ENCODE measurements at places on chromosomes 1 and 21.

GRCh38 chr1:207956986-207957385, 46.1 kb upstream of the CD34 start:
- H3K4me1 ChIP-seq, result no peaks in the 10 kb centered on the region
- no peak overlapping the region for H3K4me3 ChIP-seq
- peaks cover 31% of the 10 kb centered on the region for H3K27me3 ChIP-seq
- DNase-seq, result no peak
- H3K36me3 ChIP-seq, result no peaks in the 10 kb centered on the region

DNA sequence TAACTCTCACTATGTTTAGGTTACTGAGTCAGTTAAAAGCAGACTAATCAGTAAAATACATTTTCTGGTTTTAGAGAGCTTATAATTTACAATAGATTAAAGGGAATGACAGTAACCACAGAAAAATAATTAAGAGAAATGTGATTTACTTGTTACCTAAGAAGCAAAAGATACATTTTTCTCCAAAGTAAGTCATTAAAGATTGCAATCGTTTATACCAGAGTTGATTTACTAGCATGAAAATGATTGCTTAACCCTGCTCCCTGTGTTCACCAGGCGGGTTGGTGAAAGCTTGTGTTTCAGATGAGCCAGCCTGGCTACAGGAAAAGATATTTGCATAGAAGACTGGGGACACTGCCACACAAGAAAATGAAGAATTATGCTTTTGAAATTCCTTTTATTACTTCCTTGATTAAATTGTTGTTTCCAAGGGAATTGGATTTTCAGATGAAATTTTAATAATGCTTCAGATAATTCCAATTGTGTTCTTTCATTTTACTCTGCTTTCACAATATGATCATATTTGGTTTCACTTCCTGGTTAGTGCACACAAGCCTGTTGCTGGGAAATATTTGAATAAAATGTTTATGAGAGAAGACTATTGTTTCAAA, 27.9 kb downstream of the LRRC8B start:
- H3K4me3 ChIP-seq, result no peak overlapping the region
- H3K27ac ChIP-seq, result no peak overlapping the region
- H3K4me1 ChIP-seq, result peaks cover 6% of the 10 kb centered on the region
- DNase-seq, result no peak
- H3K27me3 ChIP-seq, result no peaks in the 10 kb centered on the region

GRCh38 chr21:37792046-37792445, 124.2 kb downstream of the KCNJ6 start:
- no peaks in the 10 kb centered on the region for H3K36me3 ChIP-seq

GRCh38 chr1:64082459-64082858, 121.0 kb upstream of the UBE2U start:
- H3K27ac ChIP-seq, result no peak overlapping the region
- no peaks in the 10 kb centered on the region for H3K4me1 ChIP-seq
- no peaks in the 10 kb centered on the region for H3K27me3 ChIP-seq
- no peak for DNase-seq
- no peaks in the 10 kb centered on the region for H3K36me3 ChIP-seq

DNA sequence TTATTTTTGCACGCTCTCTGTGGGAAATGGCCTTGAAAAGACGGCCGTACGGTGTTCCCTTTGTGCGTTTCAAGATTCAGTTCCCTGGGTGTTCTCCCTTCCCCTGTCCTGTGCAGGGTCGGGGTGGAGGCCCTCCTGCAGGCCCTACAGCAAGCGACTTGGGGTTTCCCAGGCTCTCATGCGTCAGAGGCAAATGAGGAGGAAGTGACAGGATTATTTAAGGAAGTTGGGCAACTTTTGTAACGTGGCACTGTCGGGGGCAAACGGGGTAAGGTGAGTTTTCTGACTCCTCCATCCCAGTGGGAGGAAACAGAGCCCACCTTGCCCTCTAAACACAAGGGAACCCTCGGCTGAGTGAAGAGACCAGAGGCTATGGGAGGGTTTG, 16.1 kb upstream of the AJAP1 start:
- no peak for DNase-seq
- no peaks in the 10 kb centered on the region for H3K36me3 ChIP-seq
- peaks cover 12% of the 10 kb centered on the region for H3K4me1 ChIP-seq
- no peak overlapping the region for H3K4me3 ChIP-seq
- H3K27me3 ChIP-seq, result no peaks in the 10 kb centered on the region

GRCh38 chr1:184982002-184982954, 8.0 kb upstream of the NIBAN1 start:
- peak; percentile 21 for DNase-seq
- H3K36me3 ChIP-seq, result no peaks in the 10 kb centered on the region
- H3K27me3 ChIP-seq, result peaks cover 7% of the 10 kb centered on the region
- peaks cover 2% of the 10 kb centered on the region for H3K4me1 ChIP-seq

GRCh38 chr1:195745189-195746010, 862.8 kb downstream of the KCNT2 start:
- no peak for DNase-seq
- no peaks in the 10 kb centered on the region for H3K36me3 ChIP-seq
- H3K4me1 ChIP-seq, result peaks cover 4% of the 10 kb centered on the region
- H3K27me3 ChIP-seq, result no peaks in the 10 kb centered on the region

DNA sequence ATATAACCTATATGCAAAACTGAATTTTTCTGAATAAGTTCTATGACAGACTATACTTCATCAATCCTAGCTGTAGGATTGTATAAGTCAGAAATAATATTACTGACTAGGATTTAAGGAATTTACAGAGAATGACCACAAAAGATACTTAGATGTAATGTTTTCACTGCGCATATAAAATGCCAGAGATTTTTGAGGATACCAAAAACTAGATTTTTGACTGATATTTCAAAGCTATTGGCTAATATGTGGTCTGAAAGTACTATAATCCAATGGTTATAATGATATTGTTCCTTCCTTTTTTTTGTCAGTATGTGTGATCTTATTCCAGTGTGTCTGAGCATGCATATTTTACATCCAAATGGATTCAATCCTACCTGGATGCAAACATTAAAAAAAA, 17.0 kb upstream of the IFI44L start:
- H3K27ac ChIP-seq, result no peak overlapping the region
- H3K27me3 ChIP-seq, result no peaks in the 10 kb centered on the region
- no peaks in the 10 kb centered on the region for H3K36me3 ChIP-seq
- H3K4me1 ChIP-seq, result no peaks in the 10 kb centered on the region
- DNase-seq, result no peak
- no peak overlapping the region for H3K4me3 ChIP-seq

DNA sequence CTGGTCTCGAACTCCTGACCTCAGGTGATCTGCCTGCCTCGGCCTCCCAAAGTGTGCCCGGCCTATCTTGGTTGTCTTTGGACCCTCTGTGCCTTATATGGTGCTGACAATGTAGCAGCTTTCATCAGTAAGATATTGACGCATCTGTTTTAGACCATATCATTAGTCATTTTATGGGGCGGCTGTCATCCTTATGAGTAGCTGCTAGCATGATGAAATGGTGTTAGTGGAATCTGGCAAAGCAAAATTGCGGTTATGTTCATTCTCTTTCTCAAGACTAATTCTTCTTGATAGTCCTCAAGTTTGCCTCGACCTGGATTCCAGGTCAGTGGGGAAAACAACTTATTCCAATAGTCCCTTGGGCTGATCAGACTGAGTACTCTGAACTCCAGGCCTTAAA, 199.9 kb downstream of the PRDM2 start:
- DNase-seq, result no peak
- H3K4me1 ChIP-seq, result no peaks in the 10 kb centered on the region
- no peak overlapping the region for H3K27ac ChIP-seq
- H3K4me3 ChIP-seq, result no peak overlapping the region
- peaks cover 4% of the 10 kb centered on the region for H3K27me3 ChIP-seq

DNA sequence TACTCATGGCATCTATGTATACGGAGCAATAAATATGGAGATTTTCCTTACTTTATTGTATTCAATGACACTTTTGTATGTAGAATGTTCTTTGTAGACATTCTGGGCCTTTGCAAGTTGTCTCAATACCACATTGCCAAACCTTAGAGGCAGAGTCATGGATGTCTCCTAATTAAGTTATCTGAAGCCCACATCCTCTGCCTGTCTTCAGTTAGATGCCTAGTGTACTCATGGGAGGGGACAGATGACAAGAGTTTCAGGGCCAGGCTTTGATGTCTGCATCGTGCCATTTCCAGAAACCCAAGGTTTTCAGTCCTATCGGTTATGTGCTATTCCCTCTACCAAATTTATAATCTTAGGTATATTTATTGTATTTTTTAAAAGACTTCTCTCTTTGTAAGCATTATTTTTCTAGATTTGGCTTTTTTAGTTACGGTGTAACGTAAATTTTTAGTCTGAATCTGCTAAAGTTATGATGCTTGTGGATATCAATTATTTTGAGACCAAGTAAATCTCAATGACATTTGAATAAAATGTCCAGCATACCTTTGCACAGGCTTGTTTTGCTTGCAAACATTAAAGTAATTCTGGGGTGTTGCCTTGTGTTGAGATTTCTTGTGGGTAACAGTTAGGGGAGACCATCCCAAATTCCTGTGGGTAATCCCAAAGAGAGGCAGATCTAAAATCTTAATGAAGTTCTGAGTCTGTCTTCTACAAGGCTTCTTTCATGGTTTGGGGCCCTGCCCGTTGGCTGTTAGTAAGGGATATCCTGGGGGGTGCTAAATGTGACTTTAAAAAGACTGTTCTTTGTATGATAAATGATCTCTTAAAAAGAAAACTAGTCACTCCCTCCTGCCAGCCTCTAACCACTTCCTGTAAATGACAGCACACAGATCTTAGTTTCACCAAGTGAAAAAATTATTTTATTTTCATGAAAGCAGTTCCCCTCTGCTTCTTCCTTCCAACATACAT, 8.0 kb upstream of the MACF1 start:
- H3K4me1 ChIP-seq, result peaks cover 5% of the 10 kb centered on the region
- H3K27me3 ChIP-seq, result no peaks in the 10 kb centered on the region
- H3K36me3 ChIP-seq, result no peaks in the 10 kb centered on the region
- H3K27ac ChIP-seq, result no peak overlapping the region
- H3K4me3 ChIP-seq, result no peak overlapping the region
- no peak for DNase-seq

DNA sequence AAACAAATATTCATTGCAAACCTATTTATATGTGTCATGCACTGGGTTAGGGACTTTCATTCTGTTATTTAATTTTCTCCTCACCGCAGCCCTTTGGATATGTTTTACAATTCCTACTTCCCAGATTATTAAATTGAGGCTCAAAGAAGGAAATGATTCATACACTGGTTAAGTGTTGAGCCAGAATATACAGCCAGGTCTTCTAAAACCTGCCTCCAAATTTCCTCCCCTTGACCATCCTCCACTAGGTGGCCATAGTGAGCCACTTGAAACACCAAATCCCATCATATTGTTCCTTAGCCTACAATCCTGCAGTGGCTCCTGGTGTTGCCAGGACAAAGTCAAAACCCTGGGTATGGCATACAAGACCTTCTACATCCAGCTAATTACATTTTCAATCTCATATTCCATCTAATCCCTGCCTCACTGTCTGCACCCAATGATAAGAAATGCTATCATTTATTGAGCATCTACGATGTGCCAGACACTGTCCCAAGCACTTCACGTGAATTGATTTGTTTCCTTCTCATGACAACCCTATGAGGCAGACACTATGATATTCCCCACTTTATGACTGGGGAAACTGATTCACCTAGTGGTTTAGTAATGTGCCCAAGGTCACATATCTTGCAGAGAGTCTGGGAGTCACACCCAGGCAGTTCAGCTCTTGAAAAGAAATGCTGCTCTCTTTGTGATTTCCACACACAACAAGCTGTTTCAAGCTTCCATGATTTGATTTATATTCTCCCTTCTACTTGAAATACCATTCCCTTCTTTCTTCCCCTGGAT, 23.6 kb upstream of the KIRREL1 start:
- no peaks in the 10 kb centered on the region for H3K27me3 ChIP-seq
- H3K4me1 ChIP-seq, result peaks cover 5% of the 10 kb centered on the region
- peak; percentile 61 for DNase-seq
- no peak overlapping the region for H3K4me3 ChIP-seq

- peaks cover 2% of the 10 kb centered on the region for H3K4me1 ChIP-seq
- no peak overlapping the region for H3K27ac ChIP-seq
- H3K4me3 ChIP-seq, result no peak overlapping the region
- H3K36me3 ChIP-seq, result no peaks in the 10 kb centered on the region
- H3K27me3 ChIP-seq, result peaks cover 6% of the 10 kb centered on the region
Measured at GRCh38 chr1:226444901-226445300, 37.0 kb upstream of the PARP1 start.

DNA sequence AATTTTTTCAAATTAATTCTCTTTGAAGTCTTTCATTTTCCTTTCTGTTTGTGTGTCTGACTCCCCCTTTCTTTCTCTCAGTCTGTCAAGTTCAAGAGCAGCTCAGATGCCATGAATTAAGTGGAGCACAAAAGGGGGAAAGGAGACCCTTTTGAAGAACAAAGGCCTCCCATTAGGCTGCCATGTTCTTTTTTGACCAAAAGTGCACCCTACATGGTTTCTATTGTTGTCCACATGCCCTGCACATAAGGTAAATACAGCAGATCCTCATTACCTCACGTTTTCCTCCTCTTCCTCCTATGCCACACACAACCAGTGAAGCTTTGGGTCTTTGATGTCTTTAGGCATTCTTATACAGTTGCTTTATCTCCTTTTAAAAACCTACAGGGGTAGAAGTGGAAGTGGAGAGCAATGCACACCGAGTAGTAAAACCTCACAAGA, 47.7 kb downstream of the POU2F1 start:
- no peak overlapping the region for H3K4me3 ChIP-seq
- no peaks in the 10 kb centered on the region for H3K36me3 ChIP-seq
- no peak overlapping the region for H3K27ac ChIP-seq
- H3K27me3 ChIP-seq, result no peaks in the 10 kb centered on the region
- DNase-seq, result no peak

GRCh38 chr21:42809577-42810475, 69.5 kb downstream of the WDR4 start:
- no peaks in the 10 kb centered on the region for H3K36me3 ChIP-seq
- H3K27ac ChIP-seq, result no peak overlapping the region
- no peak overlapping the region for H3K4me3 ChIP-seq
- H3K27me3 ChIP-seq, result no peaks in the 10 kb centered on the region

- no peak for DNase-seq
- no peak overlapping the region for H3K27ac ChIP-seq
- no peaks in the 10 kb centered on the region for H3K27me3 ChIP-seq
Measured at GRCh38 chr1:8742022-8742924, 75.2 kb downstream of the RERE start.

DNA sequence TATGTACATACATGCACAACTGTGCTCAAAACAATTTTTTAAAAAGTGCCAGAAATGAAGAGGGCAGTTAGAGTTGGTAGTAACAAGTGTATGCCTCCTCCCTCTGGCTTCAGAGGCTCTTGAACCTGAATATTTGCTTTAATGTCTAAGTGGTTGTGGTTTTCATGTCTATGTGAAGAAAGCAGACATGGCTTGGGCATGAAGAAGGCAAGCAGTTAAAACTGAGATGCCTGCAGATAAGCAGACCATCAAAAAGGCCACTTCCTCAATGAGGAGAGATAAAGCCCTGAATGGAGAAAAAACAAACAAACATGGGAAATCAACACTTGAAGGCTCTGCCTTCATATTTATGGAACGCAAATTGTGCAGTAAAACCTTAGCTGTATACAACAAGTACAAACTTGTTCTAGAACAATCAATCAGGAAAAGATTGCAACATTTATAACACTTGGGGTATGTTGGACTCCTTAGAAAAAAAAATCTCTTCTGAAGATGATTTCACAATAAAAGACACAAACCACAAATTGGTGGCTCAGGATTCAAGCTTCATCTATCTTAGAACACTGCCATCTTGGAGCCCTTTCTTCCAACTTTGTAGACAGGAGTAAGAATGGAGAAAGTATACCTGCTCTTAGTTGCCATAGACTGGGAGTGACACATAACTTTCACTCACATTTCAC, 52.7 kb upstream of the PLA2G4A start:
- no peaks in the 10 kb centered on the region for H3K27me3 ChIP-seq
- H3K4me1 ChIP-seq, result no peaks in the 10 kb centered on the region
- H3K4me3 ChIP-seq, result no peak overlapping the region
- no peak for DNase-seq

Data from neuronal stem cell (in vitro differentiated cells).